Panc1 (cell line): ENCODE measurements at places on chromosomes 13 and 19. TPM values are rescaled to one million over a fixed set of nuclear protein-coding genes. Genes with fewer than 3 reads are reported as not detected.
A peak's percentile ranks its signal among the peaks of the same experiment; 100 is the strongest.

GRCh38 chr13:104984296-104984818, 1551.1 kb downstream of the EFNB2 start:
- no peak for DNase-seq

- peak; percentile 50 for DNase-seq
Measured at GRCh38 chr19:38095411-38096308, 128.4 kb downstream of the DPF1 start.

DNA sequence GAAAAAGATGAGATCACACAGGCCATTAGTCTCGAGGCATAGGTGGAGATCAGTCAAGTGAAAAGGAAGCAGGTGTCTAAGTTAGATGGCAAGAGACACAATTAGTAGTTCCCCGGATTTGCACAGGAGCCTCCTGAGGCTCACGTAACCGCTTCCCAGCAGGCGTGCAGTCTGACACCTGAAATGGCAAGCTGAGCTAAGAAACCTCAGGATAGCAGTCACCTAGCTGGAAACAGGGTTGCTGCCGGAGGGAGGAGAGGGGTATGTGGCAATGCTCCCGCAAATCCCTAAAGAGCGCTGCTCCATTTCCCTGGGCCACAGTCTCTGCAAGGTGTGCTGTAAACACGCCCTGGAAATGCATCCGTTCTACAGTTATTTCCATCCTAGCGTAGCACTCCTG, 1151.0 kb downstream of the DIAPH3 start:
- no peak for DNase-seq

- no peak for DNase-seq
Measured at GRCh38 chr13:93959796-93960533, 519.5 kb downstream of the DCT start.

GRCh38 chr13:43657485-43657884, 129.3 kb downstream of the ENOX1 start:
- DNase-seq, result no peak

DNA sequence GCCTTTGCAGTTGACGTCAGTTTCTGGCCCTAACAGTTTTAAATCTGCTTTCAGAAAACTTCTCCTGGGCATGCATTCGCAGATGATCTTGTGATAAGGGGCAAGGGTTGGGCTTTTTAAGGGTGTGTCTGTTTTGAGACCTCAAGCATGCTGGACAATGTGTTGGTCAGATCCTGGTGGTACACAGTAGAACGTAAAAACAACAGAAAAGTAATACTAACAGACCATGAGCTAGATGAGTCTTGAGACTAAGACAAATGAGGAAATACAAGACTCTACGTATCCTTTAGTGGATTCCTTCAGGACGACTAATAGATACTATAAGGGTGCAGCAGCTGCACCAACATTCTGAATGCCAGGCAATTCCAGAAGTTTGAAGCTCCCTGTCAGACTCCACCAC, 237.6 kb downstream of the DNAJC15 start:
- DNase-seq, result no peak

GRCh38 chr13:53878861-53879260, 850.2 kb downstream of the OLFM4 start:
- no peak for DNase-seq

- DNase-seq, result no peak
Measured at GRCh38 chr13:48583859-48584311, 51.0 kb upstream of the RCBTB2 start.

- no peak for DNase-seq
Measured at GRCh38 chr13:28002886-28003698, 14.6 kb upstream of the URAD start.

DNA sequence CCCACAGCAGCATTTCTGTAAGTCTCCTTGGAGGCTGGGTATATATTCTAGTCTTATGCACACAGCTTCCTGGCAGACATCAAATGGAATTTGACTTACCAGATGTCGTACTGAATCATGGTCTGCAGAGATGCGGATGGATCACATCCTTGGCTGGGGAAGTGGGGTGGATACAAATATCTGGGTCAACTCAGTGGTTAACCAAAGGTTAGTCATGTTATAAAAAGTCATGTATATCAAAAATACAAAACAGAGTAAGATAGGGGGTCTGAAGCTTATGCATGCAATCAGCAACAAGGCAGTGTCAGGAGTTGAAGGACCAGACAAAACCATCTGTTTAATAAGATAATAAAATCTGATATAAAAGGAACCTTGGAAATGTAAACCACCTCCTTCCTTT, 61.9 kb downstream of the WASF3 start:
- DNase-seq, result no peak

GRCh38 chr13:100543872-100544602, 44.6 kb downstream of the GGACT start:
- no peak for DNase-seq

DNA sequence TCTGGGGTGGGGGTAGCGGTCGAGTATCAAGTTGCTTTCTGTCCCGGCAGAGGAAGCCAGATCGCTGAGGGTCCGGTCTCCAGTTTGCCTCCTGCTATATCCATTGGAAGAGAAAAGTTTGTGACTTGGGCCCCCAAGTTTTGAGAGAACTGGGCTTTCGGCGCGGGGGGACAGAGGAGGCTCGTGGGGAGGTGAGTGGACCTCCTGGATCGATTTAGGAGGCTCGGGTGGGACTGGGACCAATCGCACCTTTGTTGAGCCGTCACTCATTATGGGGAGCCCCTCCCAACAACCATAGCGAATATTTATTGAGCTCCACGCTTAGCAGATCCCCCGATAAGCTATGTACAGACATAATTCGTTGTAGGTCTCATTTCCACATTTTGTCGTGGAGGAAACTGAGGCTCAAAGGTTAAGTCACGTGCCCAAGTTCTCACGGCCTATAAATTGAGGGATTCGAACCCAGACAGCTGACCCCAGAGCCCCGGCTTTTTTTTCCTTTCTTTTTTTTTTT, 909 bp downstream of the RFXANK start:
- no peak for DNase-seq

- no peak for DNase-seq
Measured at GRCh38 chr13:44385847-44386246, 12.2 kb downstream of the SERP2 start.

DNA sequence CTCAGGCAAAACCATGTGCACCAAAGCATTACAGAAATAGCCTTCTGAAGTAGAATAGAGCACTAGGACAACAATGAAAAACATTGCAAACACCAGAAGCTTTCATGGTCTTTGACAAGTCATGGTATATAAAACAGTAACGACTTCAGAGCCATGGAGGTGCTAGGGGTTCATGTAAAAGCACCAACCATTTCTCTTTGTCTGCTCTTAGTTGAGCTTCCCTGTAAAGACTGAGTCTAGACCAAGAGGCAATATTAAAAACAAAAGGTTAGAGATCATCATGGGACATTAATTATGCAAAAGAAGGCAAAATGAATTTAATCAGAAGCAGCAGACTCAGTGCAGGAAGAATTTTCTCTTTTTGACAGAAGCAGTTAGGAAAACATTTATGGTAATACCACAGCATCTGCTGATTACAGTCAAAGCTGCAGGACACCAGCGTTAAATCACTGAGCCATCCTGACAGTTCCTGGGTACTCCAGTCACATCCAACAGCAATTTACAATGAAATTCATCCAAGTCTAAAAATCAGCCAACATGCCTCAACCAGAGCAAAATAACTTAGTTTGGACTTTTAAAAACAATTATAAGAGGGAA, 476.8 kb downstream of the DIAPH3 start:
- no peak for DNase-seq

DNA sequence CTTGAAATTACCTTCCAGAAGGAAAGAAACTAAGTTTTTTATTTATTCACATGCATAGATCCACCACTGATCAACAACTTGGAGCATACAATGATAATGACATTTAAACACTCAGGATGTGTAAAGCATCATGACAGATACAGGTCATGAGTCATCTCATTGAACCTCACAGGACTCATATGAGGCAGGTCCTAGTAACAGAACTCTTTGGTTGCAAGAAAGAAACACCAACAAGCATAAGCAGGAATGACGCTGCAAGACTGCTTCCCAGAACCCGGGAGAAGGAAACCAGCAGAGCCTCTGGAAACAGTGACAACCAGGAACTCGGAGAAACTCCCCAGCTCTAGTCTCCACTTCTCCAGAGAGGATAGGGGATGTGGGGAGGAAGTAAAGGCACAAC, 60.8 kb upstream of the IPO5 start:
- DNase-seq, result no peak

GRCh38 chr13:93079294-93079693, 147.3 kb upstream of the GPC6 start:
- no peak for DNase-seq

DNA sequence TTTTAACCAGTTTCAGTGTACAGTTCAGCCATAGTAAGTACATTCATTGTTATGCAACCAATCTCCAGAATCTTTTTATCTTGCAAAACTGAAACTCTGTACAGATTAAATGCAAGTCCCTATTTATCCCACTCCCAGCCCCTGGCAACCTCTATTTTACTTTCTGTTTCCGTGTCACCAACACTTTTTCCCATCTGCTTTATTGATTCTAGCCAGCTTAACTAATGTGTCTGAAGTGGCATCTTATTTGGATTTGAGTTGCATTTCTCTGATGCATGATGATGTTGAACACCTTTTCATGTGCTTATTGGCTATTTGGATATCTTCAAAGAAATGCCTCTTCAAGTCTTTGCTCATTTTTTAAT, 18.9 kb downstream of the SPATA13 start:
- DNase-seq, result no peak

GRCh38 chr13:81565849-81566248, 1224.9 kb upstream of the SPRY2 start:
- no peak for DNase-seq

DNA sequence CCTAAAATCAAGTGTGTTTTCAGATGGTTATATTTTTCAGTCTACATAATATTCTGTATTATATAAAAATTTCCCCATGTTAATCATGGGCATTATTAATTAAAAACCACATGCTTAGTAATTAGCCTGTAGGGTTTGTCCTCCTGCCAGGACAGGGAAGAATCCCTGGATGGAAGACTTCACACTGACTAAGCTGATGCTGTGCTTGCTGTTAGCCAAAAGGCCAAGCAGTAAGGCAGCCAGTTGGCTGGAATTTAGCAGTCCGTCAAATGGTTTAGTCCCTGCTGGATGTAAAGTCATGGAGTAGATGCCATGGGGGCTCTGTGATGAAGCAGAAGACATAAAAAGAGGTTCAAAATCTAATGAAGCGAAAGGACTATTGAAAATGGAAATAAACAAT, 168.0 kb upstream of the OBI1 start:
- DNase-seq, result no peak

GRCh38 chr13:43377973-43378372, 354.6 kb downstream of the DNAJC15 start:
- DNase-seq, result no peak

- no peak for DNase-seq
Measured at GRCh38 chr13:106814463-106814862, 246.5 kb upstream of the ARGLU1 start.

DNA sequence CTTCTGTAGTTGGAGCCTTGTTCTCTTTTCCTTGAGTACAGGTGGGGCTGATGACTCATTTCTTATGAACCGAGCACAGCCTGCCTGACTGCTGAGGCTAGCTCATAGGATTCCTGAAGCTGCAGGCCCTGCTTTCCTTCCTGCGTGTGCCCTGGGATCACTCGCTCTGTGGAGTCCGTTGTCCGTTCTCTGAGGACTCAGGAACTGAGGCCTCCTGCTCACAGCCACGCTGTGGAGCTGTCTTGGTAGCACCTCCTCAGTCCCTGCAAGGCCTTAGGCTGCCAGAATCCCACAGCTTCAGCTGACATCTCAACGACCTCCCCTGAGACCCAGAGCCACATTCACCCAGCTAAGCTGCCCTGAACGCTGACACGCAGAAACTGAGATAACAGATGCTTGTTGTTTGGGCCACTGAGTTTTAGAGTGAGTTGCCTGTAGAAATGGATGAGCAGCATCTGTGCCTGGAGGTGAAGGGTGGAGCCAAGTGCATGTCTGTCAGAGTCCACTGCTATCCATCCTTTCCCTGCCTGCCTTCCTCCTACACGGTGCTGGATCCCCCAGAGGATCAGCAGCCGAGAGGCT, 72.9 kb downstream of the ARHGEF7 start:
- DNase-seq, result no peak

DNA sequence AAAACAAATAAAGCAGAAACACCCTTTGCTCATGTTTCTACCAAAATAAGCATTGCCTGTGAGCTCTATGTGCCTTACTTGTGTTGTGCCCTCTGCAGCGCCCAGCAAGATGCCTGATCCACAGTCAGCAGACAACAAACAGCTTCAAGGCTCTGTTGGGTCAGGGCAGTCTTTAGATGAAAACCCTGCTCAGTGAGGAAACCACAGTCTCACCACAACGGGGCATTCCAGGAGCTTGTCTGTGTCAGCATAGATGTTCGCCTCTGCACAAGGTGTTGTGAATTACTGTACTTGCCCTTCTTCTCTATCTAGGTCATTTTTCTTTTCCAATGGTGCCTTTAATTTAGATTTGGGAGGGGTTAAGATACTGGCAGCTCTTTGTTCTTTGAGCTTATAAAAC, 251.9 kb downstream of the COL4A1 start:
- DNase-seq, result no peak

- DNase-seq, result no peak
Measured at GRCh38 chr13:30870049-30870884, 35.8 kb upstream of the MEDAG start.

- no peak for DNase-seq
Measured at GRCh38 chr13:99293178-99293577, 14.0 kb downstream of the GPR183 start.

- DNase-seq, result no peak
Measured at GRCh38 chr19:2317300-2317699, 9.3 kb upstream of the LINGO3 start.

DNA sequence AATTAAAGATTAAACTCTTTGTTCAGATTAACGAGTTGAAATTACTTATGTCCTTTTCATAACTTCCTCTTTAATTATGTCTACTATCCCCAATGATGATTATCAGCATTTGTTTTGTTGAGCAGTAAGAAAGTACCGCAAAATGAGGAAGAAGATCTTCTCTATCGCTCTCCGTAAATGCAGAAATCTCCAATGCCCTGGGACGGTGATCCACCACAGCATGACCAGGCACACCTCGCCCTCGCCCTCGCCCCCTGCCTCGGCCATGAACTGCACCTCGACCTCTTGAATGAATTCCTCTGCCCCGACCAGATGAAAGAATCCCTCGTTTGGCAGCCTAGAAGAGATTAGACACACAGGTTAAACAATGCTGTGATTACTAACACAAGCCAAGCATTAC, 69.1 kb downstream of the RBM26 start:
- no peak for DNase-seq

IRS2 gene
- total RNA-seq, result 5.9 TPM

ZNF578 gene
- total RNA-seq, result not detected

FRY gene
- total RNA-seq, result 0.18 TPM

SPACA4 gene
- not detected for total RNA-seq

FXYD3 gene
- total RNA-seq, result not detected

DMWD gene
- total RNA-seq, result 64.6 TPM

F2RL3 gene
- not detected for total RNA-seq

UPF3A gene
- 36.3 TPM for total RNA-seq

APOC4 gene
- not detected for total RNA-seq

MBD3L2 gene
- total RNA-seq, result not detected

LILRB4 gene
- total RNA-seq, result not detected

KLK2 gene
- total RNA-seq, result not detected

F7 gene
- not detected for total RNA-seq

TNFSF9 gene
- 2.9 TPM for total RNA-seq

C1QTNF9 gene
- total RNA-seq, result not detected
